Umbilical cord (tissue), 2 donors: ENCODE measurements at places on chromosomes 11 and 22. TPM values are rescaled to one million over a fixed set of nuclear protein-coding genes. Genes with fewer than 3 reads are reported as not detected.

The ABCC8 gene
- 0.48 TPM for total RNA-seq

The TSGA10IP gene
- not detected for total RNA-seq

The GPHA2 gene
- total RNA-seq, result not detected

The SEC14L6 gene
- 2.4 TPM for total RNA-seq

The DDTL gene
- 3.6 TPM for total RNA-seq

The SLC7A4 gene
- not detected for total RNA-seq

The CABP7 gene
- total RNA-seq, result 2.9 TPM

The PTGDR2 gene
- 0.24 TPM for total RNA-seq

The DAGLA gene
- 1.4 TPM for total RNA-seq

The PKDREJ gene
- total RNA-seq, result 2.4 TPM

The WNT7B gene
- 7.2 TPM for total RNA-seq

The POU2AF2 gene
- total RNA-seq, result not detected

The ANAPC15 gene
- total RNA-seq, result 2.2 TPM

The OR8G5 gene
- not detected for total RNA-seq

- no peak for DNase-seq
Measured at GRCh38 chr11:111736181-111736590, 30.0 kb downstream of the PPP2R1B start.

DNA sequence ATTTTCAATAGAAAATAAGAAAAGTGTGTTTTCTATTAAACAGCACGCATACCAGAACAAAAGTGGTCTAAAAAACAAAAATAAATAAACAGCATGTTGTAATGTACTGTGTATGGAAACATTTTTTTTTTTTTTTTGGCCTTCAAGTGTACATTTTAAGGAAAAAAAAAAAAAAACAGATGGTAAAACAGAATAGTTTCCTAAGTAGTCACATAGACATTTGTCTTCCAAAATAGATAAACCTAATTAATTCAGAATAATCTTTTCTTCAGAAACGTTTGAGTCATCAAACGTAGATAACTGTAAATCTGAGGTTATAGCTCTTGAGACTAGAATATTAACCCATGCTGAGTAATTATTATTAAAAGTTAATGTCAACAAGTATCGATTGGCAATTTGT lies 396 bp upstream of the CFAP300 start:
- no peak for DNase-seq

GRCh38 chr22:38110863-38111852 lies 674 bp upstream of the BAIAP2L2 start:
- DNase-seq, result no peak

GRCh38 chr22:43018615-43019014 lies 3.7 kb upstream of the PACSIN2 start:
- DNase-seq, result no peak

GRCh38 chr11:70511345-70511744 lies 113.0 kb downstream of the CTTN start:
- DNase-seq, result no peak

- DNase-seq, result no peak
Measured at GRCh38 chr11:107648242-107648641, 57.3 kb downstream of the ELMOD1 start.

- DNase-seq, result no peak
Measured at GRCh38 chr11:2074266-2074825, 64.8 kb downstream of the IGF2 start.

DNA sequence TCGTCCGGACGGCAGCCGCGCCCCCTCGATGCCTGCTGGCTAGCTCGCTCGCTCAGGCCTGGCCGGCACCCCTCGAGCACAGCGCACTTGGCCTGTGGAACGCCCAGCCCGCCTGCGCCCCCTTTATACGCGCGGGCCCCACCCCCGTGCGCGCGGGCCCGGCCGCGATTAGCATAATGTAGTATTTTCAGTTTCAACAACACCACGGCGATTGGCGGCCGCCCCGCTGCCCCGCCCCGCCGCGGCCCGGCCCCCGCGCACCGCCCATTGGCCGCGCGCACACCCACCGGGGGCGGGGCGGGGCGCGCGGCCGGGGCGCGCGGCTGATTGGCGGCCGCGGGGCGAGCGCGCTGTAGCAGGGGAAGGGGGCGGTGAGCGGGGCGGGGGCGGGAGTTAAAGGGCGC lies at the start of gene CDKN1C:
TSS of gene CDKN1C (minus strand) at position 98 of the 404 bp plus-strand sequence. CDS start 319 bp downstream, outside the sequence.
- DNase-seq, result peak; percentile 92

- no peak for DNase-seq
Measured at GRCh38 chr22:49856343-49856742, 2.7 kb downstream of the ZBED4 start.

- peak; percentile 29 for DNase-seq
Measured at GRCh38 chr11:104073950-104074705, 37.7 kb downstream of the DDI1 start.

- DNase-seq, result no peak
Measured at GRCh38 chr11:20138707-20139106, 21.6 kb downstream of the DBX1 start.

- DNase-seq, result no peak
Measured at GRCh38 chr22:33512908-33513307, 407.4 kb downstream of the LARGE1 start.

DNA sequence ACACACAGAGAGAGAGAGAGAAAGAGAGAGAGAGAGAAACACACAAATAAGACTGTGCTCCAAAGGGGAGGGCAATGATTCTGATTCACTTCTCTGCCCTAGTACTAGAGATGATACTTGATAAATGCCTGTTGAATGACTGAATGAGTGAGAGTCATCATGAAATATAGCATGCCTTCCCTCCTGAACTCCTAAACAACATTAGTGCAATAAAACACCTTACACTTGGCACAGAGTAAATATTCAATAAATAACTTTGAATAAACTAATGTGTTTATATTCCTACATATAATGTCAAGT lies 511.2 kb upstream of the RAG2 start:
- no peak for DNase-seq

DNA sequence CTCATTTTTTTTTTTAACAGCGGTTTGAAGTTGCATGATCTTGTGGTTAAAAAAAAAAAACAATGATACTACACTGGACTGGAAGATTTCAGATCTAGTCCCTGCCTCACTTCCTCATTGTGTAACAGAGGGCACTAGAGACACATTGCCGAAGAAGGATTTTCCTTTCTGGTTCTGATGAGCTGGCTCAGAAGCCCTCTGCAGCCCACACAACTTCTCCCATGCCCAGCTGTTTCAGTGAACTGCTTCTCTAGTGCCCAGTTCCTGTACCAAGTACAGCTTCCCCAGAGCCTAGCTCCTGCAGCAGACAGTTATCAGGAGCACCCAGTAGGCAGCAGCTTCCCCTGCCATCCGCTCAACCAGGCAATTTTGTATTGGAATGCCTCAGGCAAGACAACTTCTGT lies 29.5 kb upstream of the ANO5 start:
- no peak for DNase-seq

GRCh38 chr22:49589811-49590210 lies 237.9 kb downstream of the BRD1 start:
- DNase-seq, result no peak

- DNase-seq, result no peak
Measured at GRCh38 chr11:3016861-3017260, 24.7 kb upstream of the NAP1L4 start.

GRCh38 chr22:44667276-44667675 lies 34.7 kb upstream of the PRR5 start:
- DNase-seq, result no peak

- DNase-seq, result no peak
Measured at GRCh38 chr11:80638296-80638695, 1197.5 kb upstream of the TENM4 start.

GRCh38 chr11:129458756-129459535 lies 83.3 kb downstream of the BARX2 start:
- peak; percentile 83 for DNase-seq

DNA sequence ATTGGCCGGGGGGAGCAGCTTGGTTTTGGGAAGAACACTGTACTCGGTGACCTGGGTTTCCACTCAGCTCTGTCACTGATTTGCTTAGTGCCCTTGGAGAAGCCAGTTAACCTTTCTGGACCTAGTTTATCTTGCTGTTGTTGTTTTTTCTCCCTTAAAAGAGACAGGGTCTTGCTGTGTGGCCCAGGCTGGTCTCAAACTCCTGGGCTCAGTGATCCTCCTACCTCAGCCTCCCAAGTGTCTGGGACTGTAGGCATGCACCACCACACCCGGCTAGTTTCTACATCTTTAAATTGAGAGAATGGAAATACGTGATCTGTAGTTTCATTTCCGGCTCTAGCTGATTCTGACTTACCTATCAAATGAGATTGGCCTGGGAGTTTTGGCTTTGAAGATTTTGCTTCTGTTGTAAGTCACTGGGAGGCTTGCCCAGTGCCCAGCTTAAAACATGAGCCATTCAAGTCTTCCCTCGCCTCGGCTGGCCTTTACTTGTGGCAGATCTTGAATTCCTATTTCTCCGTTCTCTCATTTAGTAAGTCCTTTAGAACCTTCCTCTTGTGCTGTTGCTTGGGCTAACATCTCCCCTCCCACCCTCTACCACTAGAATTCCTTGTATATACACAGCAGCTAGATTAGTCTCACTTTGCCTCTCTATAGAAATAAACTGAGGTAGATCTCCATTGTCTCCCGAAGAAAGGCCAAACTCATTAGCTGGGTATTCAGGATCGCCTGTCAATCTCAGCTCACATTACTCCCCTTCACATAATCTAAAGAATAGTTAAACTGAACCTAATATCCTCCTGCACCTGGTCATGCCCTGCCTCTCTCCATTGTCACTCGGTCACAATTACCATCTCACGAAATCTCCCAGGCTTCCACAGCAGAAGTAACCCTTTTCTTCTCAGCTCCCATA lies 87.7 kb upstream of the SLC25A18 start:
- no peak for DNase-seq

- DNase-seq, result no peak
Measured at GRCh38 chr11:17696741-17697140, 22.6 kb upstream of the MYOD1 start.

- no peak for DNase-seq
Measured at GRCh38 chr22:31144223-31144622, 3.9 kb upstream of the PLA2G3 start.

- DNase-seq, result peak; percentile 86
Measured at GRCh38 chr22:49951986-49952896, 8.3 kb upstream of the PIM3 start.

GRCh38 chr11:118152552-118153471 lies at the start of gene SCN4B:
Gene SCN4B (minus strand): TSS chr11:118152823. CDS start chr11:118152673, 150 bp downstream.
- peak; percentile 83 for DNase-seq

DNA sequence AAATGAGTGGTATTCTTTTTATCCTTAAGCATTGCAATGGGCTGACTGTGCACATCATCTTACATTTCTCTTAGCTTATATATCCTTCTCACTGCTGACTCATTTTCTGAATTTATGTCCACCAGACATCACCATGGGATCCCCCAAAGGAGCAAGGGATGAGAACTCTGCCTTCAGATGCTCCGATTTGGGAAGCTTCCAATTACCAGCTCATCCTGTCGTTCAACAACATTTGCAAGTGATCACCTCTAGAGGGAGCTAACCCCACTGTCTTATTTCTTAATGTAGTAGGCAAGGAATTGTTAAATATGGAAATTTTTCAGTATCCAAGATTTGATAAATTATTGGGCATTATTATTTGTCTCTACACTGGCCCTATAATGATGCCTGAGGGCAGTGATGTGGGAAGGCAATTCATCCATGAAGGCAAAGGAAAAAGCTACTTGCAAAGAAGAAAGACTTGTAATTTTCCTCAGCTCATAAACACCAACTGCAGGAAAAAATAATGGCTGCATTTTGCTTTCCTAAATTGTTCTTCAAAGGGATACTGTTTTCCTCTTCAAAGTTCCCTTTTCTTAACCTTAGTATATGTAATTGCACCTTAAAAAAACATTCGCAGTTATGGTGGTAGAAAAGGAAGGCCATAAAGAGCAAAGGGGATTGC lies 102.4 kb upstream of the FSHB start:
- peak; percentile 37 for DNase-seq

DNA sequence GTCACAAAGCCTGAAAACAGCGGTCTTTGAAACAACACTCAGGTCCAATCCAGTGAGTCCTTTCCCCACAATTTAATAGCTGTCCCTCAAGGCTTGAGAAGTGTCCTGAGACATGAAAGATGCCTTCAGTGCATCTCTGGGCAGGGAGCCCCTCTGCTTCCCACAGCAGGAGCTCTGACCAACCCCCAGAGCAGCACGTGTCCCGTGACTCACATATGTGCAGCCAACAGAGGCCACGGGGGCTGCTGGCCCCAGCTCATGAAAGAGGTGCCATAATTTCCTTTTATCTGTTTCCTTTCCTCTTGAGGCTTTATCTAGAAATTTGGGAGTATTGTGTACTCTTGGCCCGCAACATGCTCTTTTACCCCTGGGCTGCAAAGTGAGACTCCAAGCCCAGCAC lies 33.2 kb upstream of the LMO1 start:
- no peak for DNase-seq

DNA sequence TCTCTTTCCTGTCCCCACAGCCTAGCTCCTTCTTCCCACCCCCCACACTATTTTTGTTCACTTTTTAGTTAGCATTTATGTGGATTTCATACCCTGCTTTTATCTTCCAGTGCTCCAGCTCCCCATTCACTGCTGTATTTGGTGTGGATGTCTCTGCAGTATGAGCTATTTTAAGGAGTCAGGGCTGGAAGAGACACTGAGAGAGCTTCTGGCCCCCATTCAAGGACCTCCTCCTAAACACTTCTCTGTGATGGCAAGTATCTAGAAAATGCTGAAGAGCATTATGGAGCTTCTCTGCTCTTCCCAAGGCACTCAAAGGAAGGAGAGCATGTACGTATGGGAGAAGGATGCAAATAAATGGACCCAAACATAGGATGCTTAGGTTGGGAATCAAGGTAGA lies 79.5 kb downstream of the RAB30 start:
- peak; percentile 52 for DNase-seq

GRCh38 chr11:17722000-17722643 lies 2.8 kb downstream of the MYOD1 start:
- DNase-seq, result no peak

DNA sequence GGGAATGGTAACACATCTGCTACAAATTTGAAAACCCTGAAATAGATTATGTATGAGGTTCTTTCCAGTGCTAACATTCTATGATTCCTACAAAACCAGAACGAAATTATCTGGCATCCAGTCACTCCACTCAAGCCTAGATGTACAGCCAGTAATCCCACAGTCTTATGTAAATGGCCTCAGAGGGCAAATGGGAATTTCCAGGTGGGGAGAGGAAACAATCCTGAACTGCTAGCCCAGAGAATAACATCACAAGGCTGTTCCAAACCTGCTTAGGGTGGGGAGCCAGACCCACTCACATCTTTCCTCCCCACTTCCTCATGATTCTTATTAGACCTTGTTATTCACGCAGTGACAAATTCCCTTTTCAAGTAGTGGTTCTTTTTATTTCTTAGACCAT lies 3.5 kb downstream of the FIBIN start:
- DNase-seq, result peak; percentile 53

DNA sequence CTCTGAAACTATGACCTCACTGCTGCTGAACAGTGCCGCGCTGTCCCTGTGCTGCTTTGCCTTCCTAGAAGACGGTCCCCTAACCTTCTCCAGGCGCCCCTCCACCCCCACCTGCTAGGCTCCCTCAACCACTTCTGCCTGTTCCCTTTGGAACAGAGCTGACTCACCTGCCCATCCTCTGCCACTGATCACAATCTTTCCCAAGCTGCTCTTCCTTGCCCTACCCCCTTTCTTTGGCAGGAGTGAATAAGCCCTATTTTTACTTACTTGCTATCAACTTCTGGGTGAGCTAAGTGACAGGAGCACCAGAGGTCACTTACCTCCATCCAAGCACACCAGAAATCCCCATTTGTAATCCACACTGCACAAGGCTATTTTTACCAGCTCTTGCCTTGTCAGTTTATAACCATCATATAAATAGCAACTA lies 116.0 kb upstream of the BID start:
- DNase-seq, result no peak

GRCh38 chr11:63920939-63921417 lies 4.0 kb upstream of the RCOR2 start:
- DNase-seq, result no peak

- no peak for DNase-seq
Measured at GRCh38 chr11:64976651-64977050, 4.7 kb upstream of the MAJIN start.

- DNase-seq, result no peak
Measured at GRCh38 chr11:88744140-88744539, 321.6 kb downstream of the GRM5 start.
